ENCODE measurements at places on chromosomes 3 and 15.
A peak's percentile ranks its signal among the peaks of the same experiment; 100 is the strongest.

- DNase-seq, result no peak
Measured at GRCh38 chr3:37577697-37578096, 284.0 kb upstream of the CTDSPL start.

DNA sequence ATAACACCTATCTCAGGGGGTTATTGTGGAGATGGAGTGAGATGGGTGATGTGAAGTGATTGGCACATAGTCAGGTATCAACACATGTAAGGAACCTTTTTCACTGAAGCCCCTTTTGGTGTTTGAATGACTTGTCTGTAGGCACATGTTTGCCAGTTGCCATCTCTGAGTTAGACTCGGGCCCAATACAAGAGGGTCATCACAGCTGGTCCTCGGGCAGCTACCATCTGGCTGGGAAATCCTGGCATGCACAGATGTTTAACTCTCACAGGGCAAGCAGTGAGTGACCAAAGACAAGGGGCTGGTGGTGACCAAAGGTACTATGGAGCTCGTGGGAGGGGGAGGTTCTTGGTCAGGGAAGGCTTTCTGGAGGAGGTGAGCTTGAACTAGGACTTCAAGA, 118.8 kb downstream of the CLSTN2 start:
- no peak for DNase-seq

- DNase-seq, result peak; percentile 23
Measured at GRCh38 chr3:42190701-42191442, 75.1 kb downstream of the CCK start.

- no peak for DNase-seq
Measured at GRCh38 chr3:80733522-80734176, 965.9 kb upstream of the ROBO1 start.

- DNase-seq, result no peak
Measured at GRCh38 chr3:52053307-52054304, 2.8 kb downstream of the DUSP7 start.
